A172 (cell line): ENCODE measurements at places on chromosomes 11 and 22.
A peak's percentile ranks its signal among the peaks of the same experiment; 100 is the strongest.

DNA sequence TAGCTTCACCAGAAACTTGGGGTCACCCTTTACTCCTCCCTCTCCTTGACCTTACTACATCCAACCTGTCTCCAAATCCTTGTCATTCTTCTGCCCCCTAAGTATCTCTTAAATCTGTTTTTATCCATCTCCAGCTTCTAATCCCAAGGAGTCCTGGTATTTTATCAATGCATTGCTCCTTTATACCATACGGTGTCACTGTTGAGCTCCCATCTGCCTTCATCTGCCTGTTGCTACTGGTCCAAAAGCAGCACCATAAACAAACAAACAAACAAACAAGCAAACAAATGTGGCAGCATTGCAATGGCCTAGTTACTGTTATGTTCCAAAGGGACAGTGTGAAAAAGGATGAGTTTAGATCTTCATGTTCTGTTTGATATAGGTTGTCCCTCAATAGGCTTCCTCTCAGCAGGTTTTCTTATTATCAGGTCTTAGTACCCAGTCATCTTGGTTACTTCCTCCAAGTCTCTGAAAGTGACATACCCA lies 34.2 kb downstream of the DNHD1 start:
- peak; percentile 50 for DNase-seq

- DNase-seq, result peak; percentile 75
These were observed 415.1 kb downstream of the ETS1 start for GRCh38 chr11:128172046-128172878.

DNA sequence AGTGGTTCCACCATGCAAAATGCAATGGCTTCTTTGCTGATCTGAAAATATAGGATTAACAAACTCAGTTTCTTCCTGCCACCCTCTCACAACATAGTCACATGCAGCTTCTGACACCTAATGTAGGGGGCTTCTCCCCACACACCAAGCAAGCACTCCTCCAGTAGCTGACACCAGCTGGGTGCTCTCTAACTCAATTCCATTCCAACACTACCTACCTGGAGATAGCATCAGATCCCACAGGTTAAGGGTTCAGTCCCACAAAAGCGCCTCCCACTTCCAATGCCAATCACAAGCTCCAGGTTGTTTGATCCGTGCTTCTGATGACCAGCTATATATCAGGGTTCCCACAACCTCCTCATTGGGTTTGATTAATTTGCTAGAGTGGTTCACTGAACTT lies 31.8 kb upstream of the NNMT start:
- DNase-seq, result no peak

- no peak for DNase-seq
These were observed 34.5 kb upstream of the CYB5R3 start for GRCh38 chr22:42683578-42684283.

DNA sequence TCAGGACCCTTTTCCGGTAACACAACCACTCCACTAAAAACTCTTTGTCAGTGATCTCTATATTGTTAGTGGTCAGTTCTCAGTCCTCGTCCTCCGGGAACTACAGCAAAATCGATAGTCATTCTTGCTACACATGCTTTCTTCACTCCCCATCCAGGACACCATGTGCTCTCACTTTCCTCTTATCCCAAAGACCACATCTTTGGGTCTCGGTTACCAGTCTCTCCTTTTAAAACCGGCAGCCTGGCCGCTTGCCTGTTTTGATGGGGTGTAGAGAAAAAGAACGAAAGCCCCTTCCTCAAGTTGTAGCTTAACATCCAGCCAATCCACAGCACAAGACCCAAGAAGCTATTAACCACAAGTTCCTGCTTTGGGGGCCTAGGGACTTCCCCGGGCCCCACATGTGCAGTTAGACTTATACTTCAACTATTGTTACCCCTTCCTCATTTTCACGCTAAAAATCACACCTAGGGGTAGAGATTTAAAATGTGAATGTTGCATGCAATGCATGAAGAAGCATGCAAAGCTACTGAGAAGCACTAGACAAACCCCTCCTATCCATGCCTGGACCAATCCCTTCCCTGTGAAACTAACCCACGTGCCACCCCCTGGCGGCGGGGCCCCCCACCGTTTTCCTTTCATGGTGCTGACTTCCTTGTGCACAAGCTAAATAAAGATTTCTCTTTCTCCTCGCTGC lies 1.5 kb upstream of the TOLLIP start:
- DNase-seq, result no peak

- no peak for DNase-seq
These were observed 2.6 kb downstream of the OR51G2 start for GRCh38 chr11:4916581-4916980.

- no peak for DNase-seq
These were observed 6.1 kb upstream of the NAP1L4 start for GRCh38 chr11:2998073-2998850.

- no peak for DNase-seq
These were observed 6.8 kb downstream of the SAC3D1 start for GRCh38 chr11:65047581-65048422.

- no peak for DNase-seq
These were observed 154.2 kb downstream of the ATG16L2 start for GRCh38 chr11:72968390-72968789.
